Vagina (tissue), 2 donors: ENCODE measurements at places on chromosomes 4 and X.

DNA sequence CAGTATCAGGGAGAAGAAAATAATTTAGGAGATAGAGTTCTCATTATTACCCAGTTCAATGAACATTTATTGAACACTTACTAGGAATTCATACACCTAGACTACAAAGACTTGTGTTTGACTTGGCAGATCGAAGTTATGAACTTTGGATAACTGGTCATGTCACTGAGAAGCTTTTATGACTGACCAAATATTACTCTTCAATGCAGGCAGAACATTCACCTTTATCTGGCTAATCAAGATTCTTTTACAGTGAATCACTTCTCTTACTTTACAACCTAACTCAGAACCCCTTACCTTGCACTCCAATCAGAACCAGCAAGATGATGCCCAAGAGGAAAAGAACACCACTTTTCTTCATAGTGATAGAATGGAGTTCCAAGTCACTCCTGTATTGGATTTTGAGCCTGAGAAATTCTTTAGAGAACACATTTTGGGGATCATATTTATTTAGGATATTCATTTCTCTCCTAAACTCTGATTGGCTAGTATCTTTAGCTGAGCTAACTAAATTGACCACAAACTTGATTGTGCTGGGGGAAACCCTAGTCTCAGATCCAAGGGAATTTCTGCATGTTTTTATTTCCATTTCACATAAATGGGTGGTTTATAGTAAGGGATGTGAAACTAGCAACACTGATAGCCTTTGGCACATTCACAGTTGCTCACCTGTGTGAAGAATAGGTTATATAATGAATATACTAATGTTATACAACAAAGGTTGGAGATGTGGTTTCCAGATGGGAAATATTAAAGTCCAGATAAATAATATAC lies at the start of gene CXCL9:
CXCL9 (minus strand) TSS at position 421 of the 774 bp plus-strand sequence; CDS start at position 361, 60 bp downstream.
- no peak for DNase-seq

DNA sequence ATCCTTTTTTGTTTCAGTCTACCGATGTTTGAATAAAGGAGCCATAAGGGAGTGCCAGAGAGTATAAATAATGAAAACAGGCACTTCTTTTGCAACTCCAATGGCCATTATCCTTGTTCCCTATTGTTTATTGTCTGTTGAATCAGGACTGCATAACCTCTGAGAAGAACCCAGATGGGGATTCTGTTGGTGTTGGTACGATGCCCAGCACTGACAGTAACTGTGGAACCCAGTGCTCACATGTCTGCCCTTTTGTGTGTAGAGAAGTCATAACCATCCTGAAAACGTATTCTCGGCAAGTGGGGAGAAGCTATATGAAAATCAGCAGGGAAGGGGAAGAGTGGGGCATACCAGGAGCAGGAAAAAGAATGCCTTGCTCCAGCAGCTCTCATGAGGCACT lies 195.1 kb upstream of the EDNRA start:
- DNase-seq: no peak

GRCh38 chrX:4850312-4850711 lies 1136.9 kb upstream of the PRKX start:
- no peak for DNase-seq

DNA sequence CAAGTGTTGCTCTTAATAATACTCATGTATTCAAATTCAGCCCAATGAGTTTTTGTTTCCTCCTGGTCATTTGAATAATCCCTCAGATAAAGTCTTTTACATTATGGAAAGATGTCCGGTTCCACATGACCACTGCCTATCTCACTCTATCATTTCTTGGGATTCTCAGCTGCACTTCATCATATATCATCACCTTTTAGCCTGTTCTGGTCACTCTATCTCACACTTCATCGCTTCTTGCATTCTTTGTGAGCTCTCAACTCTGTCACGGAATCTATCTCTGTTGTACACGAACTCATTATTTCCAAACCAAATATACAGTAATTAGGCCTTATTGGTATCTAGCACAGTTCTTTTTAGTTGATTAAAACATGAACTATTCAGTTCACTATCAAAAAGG lies 126.9 kb upstream of the HAND2 start:
- DNase-seq: no peak

DNA sequence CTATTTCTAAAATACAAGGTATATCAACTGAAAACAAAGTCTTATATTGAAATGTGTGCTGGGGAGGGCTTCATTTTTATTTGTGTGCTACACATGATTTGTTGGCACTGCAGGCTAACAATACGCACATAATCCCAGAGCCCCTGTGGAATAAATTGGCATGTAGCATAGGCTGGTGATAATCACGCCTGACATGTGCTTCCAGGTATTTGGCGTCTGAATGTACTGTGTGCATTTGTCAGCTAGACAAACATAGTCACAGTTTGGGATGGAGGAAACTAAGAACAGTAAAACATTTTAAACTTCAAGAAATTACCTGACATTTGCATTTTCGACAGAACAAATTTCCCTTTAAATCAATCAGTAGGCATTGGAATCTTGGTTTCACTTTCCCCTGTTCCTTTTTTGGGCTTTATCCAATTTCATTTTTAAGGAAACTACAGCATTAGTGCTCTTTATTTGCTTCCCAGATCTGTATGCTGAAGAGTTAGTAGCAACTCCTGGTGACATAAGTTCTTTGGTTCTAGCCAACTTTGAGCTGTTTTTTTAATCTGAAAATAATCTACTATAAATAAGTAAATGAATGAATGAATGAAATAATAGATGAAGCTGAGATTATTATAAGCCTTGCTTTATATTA lies 472.3 kb downstream of the PDHA2 start:
- no peak for DNase-seq

DNA sequence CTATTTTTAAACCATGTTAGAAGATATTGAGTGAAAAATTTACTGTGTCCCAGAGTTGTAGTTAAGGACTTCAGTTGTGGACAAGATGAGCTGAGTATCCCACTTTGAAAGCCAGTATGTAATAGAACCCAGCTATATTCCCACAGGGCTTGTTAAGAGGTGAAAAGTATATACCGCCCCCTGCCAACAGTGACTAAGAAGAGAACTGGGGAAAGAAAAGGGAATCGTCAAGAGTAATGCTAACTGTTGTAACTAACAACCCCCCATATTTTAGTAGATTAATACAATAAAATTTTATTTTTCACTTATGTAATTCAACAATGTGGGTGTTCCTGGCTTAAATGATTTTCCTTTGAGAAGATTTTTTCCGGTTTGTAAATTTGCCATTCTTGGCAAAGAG lies 250.4 kb upstream of the GIMD1 start:
- no peak for DNase-seq

- DNase-seq: no peak
Observed at GRCh38 chrX:151825925-151826485, 86.7 kb upstream of the MAGEA4 start.

DNA sequence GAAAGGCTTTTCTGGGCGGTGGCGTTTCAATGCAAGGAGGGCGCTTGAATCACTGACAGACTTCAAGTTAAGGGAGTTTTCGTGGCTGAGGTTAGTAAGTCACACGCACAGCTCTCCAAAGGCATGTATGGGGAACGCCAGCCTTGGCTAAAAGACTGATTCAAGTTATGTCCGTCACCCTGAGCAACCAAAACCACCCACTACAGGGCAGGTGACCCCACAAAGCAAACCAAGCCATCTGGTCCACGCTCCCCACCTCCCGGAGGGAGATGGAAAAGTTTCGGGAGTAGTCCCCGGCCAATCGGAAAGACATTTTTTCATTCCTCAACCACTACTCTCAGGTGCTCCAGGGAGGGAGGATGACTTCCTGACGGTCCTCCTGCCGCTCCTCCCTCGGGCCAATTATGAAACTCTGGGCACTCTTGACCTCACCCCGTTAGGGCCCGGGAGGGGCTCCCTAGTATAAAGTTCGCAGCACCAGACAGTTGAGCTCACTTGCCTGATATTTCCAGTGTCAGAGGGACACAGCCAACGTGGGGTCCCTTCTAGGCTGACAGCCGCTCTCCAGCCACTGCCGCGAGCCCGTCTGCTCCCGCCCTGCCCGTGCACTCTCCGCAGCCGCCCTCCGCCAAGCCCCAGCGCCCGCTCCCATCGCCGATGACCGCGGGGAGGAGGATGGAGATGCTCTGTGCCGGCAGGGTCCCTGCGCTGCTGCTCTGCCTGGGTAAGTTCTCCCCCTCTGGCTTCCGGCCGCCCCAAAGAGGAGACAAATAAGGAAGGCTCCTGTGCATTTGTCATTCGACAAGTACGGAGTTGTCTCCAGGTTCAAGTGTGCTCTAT lies at the start of gene EREG:
EREG (plus strand) TSS at position 494 of the 840 bp plus-strand sequence; CDS start at position 658, 164 bp downstream.
- no peak for DNase-seq
